Left colon (tissue), 2 donors: ENCODE measurements at places on chromosomes 7 and 10. TPM values are rescaled to one million over a fixed set of nuclear protein-coding genes. Genes with fewer than 3 reads are reported as not detected.

DNA sequence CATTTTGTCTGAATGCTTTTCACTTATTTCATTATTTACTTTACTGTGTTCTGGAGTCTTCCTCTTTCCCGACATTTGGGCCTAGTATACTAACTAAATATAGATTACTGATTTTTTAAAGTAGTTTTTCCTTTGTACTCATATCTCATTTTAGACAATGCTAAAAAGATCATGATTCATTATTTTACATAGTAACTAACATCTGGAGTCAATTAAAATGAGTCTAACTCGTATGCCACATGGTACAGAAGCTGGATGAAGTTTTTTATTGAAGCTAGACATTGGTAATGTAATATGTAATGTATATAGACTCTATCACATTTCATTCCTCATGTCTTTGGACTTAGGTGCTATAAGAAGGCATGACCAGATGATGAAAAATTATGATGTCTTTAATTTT, 156.3 kb upstream of the HGF start:
- DNase-seq, result no peak

MRPS24 gene
- 94.7 TPM for total RNA-seq

ASZ1 gene
- total RNA-seq, result not detected

GRCh38 chr10:127243490-127244272, 47.3 kb upstream of the INSYN2A start:
- DNase-seq, result no peak

- DNase-seq, result no peak
Measured at GRCh38 chr7:75756991-75757676, 14.9 kb downstream of the CCL26 start.

- no peak for DNase-seq
Measured at GRCh38 chr7:152572101-152572500, 103.8 kb downstream of the XRCC2 start.

RNLS gene
- total RNA-seq, result 15.0 TPM

GRCh38 chr7:157930441-157930840, 593.6 kb downstream of the DNAJB6 start:
- no peak for DNase-seq

DNA sequence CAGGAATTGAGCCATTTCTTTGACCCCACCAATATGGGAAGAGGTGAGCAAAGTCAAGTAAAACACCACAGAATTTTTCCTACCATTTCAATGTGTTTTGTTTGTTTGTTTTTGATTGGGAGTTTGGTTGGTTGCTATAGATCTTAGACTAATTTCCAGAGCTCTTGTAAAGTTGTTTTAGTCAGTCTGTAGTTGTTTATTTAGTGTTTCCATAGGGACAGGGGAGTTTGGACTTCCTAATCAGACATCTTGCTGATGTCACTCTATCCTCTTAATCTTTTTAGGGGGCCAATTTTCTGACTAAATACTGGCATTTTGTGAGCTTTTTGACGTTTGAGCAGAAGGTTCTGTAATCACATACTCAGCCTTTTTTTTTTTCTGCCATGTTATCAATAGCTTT, 266.9 kb downstream of the ABCA13 start:
- no peak for DNase-seq

DNA sequence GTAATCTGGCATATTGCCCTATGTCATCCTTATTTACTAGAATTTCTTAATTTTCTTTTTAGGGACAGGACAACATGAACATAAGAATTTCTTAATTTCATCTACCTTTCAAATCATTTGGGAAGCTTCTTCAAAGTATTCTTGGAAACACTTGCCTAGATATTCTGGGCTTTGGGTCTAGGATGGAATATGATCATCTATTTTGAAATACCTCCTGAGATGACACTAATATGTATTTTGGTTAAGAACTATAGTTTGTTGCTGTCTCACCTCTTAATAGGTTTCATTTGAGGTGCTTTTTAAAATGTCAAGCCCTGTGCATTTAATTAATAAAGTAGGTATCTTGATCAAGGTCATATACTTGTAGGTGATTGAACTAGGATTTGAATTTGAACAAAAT, 49.1 kb downstream of the SEPTIN7 start:
- no peak for DNase-seq

GRCh38 chr10:58856508-58857240, 319.8 kb upstream of the PHYHIPL start:
- DNase-seq, result no peak

NUDCD3 gene
- total RNA-seq, result 66.3 TPM

GRCh38 chr7:155222573-155222972, 75.1 kb upstream of the INSIG1 start:
- DNase-seq, result no peak

A1CF gene
- 66.0 TPM for total RNA-seq

- no peak for DNase-seq
Measured at GRCh38 chr7:26500749-26501352, 209.2 kb downstream of the SNX10 start.

ITIH5 gene
- total RNA-seq, result 2.8 TPM

SMKR1 gene
- not detected for total RNA-seq

GRCh38 chr7:138886501-138886917, 88.5 kb upstream of the ATP6V0A4 start:
- DNase-seq, result no peak

GRCh38 chr10:36332926-36333325, 690.8 kb upstream of the FZD8 start:
- no peak for DNase-seq

GRCh38 chr7:12322284-12322902, 81.3 kb downstream of the VWDE start:
- DNase-seq, result no peak

DNA sequence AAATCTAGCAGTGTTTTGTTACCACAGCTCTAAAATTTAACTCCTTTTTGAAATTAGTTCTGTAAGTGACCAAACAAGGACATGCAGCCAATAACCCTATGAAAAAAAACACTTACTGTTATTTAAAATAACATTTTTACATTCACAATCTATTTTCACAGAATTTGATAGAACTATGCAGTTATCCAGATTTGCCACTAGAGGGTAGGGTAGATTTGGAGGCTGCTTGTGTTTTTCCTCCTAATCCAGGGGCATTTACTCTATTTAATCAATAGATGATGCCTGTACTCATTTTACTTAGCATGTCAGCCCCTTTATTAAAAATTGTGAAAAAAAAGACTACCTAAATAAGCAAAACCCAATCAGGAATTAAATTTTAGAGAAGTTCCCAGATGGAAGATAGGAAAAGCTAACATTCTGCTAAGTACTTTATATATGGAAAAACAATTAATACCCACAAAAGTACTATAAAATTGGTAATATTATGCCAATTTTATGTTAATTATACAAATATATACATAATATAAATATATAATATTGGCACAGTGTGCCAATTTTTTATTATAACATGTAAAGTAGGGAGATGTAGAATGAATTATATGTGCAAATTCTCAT, 18.1 kb upstream of the LIPK start:
- no peak for DNase-seq

GRCh38 chr7:157729566-157729965, 392.8 kb downstream of the DNAJB6 start:
- DNase-seq, result no peak

GRCh38 chr10:14815681-14816080, 22.2 kb downstream of the CDNF start:
- DNase-seq, result no peak
